ENCODE measurements at places on chromosomes 12 and 14.

GRCh38 chr14:66610154-66610563, 102.2 kb downstream of the GPHN start:
- DNase-seq: no peak

GRCh38 chr14:64507376-64508156, 3.0 kb downstream of the ZBTB1 start:
- no peak for DNase-seq

DNA sequence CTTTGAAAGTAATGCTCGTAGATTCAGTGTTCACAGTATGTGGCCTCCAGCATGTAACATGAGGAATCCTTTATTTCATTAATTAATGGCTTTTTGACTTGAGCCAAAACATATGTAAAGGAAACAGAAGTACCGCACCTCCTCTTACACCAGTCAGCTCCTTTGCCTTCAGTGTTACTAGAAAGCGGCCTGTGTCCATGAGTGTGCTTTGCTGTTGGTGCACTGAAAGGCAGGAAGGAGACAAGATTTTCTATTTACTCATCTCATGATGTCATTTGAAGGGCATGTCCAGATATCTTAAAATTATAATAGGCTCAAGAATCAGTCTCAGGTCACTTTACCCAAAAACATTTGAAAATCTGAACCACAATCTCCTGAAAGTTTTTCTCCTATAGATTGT, 9.9 kb upstream of the CCT2 start:
- no peak for DNase-seq

- DNase-seq: no peak
These were observed 15.4 kb downstream of the PLEKHG3 start for GRCh38 chr14:64719601-64720000.

DNA sequence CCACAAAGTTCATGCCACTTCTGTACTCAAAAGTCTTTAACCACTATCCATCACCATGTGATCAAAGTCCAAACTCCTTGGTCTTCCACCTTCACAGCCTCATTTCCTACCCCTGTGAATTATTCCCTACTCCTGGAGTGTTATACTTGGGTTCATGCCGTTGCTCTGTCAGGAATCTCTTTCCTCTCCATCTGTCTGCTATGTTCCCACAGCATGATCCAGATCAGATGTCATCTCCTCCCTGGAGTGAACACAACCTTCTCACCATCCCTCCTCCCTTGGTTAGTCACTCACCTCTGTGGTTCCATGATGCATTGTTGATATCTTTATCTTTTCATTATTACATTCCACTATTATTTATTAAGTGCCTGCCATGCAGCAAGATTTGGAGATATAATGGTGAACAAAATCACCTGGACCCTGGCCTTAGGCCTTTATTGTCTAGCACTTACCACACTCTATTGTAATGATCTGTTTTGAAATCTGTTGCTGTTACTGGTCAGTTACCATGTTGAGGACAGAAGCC, 22.4 kb downstream of the LACRT start:
- no peak for DNase-seq

- no peak for DNase-seq
These were observed 43.3 kb upstream of the DHRS4 start for GRCh38 chr14:23910101-23910875.

GRCh38 chr12:29545102-29545467, 47.6 kb upstream of the OVCH1 start:
- no peak for DNase-seq

GRCh38 chr14:38989922-38990546, 113.0 kb downstream of the SEC23A start:
- DNase-seq: no peak

DNA sequence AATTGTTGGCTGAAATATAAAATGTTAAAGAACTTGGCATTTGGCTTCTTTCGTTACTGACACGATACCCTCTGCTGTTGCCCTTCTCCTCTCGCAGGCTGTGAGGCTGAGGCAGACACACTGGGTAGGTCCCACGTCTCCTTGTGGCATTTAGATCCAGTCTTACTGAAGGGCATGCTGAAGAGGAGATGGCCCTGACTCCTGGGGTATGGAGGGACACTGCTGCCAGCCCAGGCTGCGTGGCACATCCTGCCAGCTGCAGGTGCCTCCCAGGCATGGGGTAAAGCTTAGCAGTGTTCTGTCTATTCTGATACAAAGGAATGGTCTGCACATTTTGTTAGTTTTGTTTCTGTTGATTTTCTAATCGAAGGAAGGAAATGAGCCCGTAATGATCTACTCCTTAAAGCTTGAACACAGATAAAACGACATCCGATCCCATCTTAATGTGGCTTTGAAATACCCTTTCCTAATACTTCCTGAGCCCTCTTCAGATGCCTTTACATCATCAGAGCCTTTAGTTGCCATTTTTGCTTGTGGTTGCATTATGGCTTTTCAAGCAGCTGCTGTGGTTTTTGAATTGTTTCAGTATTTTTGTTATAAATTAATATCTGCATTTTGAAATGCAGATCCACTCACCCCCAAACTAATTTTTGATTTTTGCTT, 61.1 kb downstream of the WDR20 start:
- no peak for DNase-seq

- DNase-seq: no peak
These were observed 291.6 kb downstream of the AKAP6 start for GRCh38 chr14:32620724-32621123.

DNA sequence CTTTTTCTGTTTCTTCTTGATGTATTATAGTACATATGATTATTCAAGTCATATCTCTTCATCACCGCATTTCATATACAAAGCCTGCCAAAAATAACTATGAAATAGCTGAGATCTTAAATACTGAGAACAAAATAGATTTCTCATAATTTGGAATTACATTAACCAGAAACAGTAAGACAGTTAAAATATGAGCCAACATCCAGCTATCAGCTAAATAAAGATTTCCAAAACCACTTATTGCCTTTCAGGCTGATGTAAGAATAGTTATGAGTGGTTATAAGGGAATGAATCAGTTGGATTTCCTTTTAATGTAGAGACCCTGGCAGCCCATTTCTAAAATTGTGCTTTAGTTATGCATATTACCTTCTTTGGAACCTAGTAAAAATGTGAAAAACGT, 47.4 kb downstream of the TMEM117 start:
- no peak for DNase-seq

DNA sequence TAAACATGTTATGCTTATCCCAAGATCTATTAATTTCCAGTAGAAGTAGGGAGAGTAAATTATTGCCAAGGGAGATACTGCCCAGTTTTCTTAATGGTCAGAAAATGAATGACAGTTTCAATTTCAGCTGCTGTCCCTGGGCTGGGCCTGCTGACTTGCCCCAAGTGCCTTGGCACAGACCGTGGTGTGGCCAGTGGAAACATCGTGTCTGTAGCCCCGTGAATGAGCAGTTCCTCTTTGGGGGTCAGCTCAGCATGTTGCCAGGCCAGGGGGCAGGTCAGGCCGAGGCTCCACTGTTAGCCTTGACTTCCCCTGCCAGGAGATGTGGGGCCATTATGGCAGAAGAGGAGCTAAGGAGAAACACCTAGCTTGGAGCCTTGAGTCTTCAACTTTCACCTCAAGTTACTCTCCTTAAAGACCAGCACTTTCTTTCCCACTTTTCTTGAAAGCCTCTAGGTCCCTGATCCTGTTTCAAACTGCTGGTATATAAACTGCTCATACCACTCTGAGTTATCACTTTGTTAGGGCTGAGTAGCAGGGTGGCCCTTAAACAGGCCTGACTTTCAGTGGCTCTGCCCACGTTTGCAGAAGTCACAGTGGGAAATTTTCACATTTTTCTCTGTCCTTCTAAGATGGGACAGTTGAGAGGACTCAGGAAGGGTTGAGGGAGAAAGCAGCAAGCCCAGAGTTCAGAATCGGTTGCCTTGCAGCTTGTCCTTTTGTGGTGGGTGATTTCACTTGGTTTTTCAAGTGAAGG, 73.2 kb downstream of the SUSD6 start:
- DNase-seq: no peak

- DNase-seq: no peak
These were observed 20.2 kb downstream of the TMX1 start for GRCh38 chr14:51260225-51260624.

- DNase-seq: no peak
These were observed 72.4 kb downstream of the ADGRD1 start for GRCh38 chr12:131025939-131026702.

DNA sequence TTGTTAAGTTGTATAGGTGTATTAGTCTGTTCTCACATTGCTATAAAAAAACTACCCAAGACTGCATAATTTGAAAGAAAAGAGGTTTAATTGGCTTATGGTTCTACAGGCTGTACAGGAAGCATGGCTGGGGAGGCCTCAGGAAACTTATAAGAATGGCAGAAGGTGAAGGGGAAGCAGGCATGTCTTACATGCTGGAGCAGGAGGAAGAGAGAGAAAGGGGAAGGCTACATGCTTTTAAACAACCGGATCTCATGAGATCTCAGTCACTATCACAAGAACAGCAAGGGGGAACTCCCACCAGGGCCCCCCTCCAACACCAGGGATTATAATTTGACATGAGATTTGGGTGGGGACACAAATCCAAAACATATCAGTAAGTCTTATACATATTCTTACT, 60.5 kb upstream of the OR10AD1 start:
- no peak for DNase-seq

DNA sequence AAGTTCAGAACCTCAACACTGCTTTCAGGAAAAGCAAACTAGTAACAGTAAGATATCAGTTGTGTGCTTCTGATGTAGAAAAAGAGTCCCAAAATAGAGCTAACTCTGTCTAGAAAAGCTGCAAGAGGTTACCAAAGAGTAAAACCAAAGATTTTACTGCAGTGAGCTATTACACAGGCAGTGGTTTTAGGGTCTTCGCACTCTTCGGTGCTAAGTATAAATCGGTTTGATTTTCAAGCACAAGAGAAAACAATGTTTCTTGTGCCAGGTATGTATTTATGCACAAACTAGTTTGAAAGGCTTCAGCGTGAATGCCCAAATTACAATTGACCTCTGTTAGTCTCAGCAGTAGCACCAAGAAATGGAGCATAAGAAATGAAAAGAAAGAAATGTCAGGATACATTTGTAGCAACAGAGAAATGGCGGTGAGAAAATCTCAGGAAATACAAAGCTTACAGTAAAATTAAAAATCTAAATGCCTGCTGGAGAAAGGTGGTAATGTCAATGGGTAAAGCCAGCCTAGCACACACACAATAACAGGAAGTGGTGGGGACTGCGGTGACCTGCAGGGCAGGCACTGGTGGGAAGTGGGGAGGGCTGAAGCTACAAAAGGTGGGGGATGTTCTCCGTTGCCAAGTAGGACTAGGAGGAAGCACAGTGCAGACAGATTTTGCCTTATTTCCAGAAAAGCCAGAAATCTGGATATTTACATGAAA, 18.0 kb upstream of the DYRK2 start:
- no peak for DNase-seq

DNA sequence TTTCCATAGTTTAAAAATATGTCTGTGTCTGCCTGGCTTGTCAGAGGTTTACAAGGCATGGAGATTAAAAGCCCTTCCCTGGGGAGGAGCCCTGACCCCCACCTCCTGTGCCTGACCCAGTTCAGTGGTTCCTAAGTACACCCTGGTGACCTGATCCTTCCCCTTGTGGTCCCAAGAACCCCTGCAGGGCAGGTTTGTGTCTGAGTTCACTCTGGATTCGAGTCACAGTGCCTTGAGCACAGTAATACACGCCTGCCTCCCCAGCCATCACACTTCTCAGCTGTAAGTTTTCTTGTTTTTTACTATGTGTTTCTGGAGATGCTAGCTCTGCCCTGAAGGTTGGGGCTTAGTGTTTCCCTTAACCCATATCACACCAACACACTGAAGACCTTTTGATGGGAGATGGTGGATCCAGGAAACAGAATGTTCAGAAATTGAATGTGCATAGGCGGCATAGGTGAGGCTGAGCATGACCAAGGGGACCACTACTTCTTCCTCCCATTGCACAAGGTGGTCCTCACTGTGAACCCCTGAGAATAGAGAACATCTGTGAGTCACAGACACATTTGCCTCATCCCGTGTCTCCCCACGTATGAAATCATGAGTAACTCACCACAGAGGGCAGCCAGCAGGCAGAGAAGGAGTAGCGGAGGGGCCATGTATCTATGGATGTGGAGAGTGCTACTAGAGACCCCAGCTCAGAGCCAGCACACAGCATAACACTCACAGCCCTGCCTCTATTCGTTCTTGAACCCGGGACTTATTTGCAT, 962.9 kb downstream of the TMEM121 start:
- DNase-seq: no peak

- DNase-seq: no peak
These were observed 51.4 kb upstream of the ANO2 start for GRCh38 chr12:5996459-5996858.

DNA sequence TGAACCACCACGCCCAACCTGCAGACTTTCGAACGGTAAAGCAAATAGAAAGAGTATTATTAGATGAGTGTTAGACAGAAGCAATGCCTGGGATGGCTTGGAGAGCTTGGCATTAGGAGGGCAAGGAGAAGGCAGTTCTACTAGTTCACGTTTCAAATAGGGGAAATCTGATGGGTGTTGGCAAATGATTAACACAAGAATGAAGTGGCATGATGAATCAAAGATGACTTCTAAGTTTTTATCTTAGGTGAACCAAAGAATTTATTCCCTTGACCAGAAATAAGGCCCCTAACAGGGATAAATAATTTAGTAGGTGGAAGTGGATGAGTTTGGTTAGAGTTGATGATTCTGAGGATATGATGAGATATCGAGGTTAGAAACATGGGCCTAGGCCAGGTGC, 38.5 kb downstream of the DRAM1 start:
- DNase-seq: no peak

- no peak for DNase-seq
These were observed 440.9 kb downstream of the LRFN5 start for GRCh38 chr14:42047421-42048055.

- DNase-seq: no peak
These were observed 226.4 kb upstream of the CAND1 start for GRCh38 chr12:67042697-67043131.

- DNase-seq: no peak
These were observed 60.6 kb upstream of the HECTD1 start for GRCh38 chr14:31268216-31268615.

DNA sequence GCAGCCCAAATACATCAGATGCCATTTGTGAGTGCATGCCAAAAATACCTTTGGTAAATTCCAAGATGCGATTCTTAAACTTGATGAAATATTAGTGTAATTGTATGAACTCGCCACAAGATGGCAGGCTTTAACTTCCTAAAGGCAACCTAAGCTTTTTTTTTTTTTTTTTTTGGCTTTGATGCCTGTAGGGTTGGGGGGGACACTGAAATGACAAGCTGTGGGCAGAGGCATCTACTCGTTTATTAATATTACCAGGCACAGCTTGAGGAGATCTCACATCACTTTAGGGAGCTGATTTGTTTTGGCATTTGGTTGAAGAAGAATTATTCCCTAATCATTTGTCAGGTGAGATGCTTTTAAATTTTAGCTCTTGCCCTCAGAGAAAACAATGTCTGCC, 126.7 kb upstream of the CCDC196 start:
- DNase-seq: no peak

DNA sequence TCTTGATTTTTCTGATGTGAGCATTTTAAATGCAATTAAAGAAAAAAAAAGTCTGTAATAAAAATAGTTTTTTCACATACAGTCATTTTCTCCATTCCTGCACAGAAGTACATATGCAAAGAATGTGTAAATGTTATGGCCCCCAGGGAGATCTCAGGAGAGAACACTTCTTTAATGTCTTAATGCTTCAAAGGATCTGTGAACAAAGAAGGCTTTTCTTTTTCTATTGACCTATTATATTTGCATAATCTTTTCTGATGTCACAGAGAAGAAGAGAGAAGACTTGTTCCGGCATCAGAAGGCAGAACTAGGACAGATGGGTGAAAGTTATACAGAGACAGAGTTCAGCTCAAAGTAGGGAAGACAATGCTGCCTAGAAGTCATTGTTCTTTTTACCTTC, 413.5 kb upstream of the STXBP6 start:
- no peak for DNase-seq
